Gastroesophageal sphincter (tissue), 4 donors: ENCODE measurements at places on chromosomes 6 and 20.

DNA sequence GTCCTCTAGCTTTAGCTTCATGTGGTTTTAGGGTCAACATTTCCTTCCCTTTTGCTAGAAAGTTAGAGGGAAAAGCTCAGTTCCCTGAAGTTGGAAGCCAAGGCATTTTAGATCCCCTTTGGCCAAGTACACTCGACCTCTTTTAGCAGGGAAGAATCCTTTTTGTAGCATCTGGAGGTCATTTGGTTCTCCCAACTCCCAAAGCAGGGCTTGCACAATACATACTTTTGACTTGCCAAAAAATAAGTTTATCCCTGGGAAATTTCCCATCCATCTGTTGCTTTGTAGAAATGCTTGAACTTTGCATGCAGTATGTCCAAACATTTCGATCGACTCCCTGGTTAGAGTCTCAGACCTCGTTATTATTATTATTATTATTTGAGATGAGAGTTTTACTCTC is 4.6 kb upstream of the EDEM2 start:
- no peak overlapping the region for H3K4me3 ChIP-seq
- H3K27me3 ChIP-seq: no peaks in the 10 kb centered on the region
- peaks cover 17% of the 10 kb centered on the region for H3K4me1 ChIP-seq
- no peaks in the 10 kb centered on the region for H3K36me3 ChIP-seq

- ATAC-seq: no peak
- peaks cover 8% of the 10 kb centered on the region for H3K4me1 ChIP-seq
- no peaks in the 10 kb centered on the region for H3K27me3 ChIP-seq
- no peak overlapping the region for H3K27ac ChIP-seq
- H3K36me3 ChIP-seq: no peaks in the 10 kb centered on the region
Observed at GRCh38 chr6:38346291-38347079, 293.2 kb downstream of the BTBD9 start.

GRCh38 chr20:51206032-51206662 is 183.2 kb upstream of the KCNG1 start:
- H3K27me3 ChIP-seq: peaks cover 8% of the 10 kb centered on the region
- no peak overlapping the region for H3K27ac ChIP-seq
- no peak overlapping the region for H3K4me3 ChIP-seq
- no peaks in the 10 kb centered on the region for H3K4me1 ChIP-seq

- no peak for ATAC-seq
- H3K36me3 ChIP-seq: no peaks in the 10 kb centered on the region
- no peak overlapping the region for H3K27ac ChIP-seq
- H3K27me3 ChIP-seq: no peaks in the 10 kb centered on the region
- no peak overlapping the region for H3K4me3 ChIP-seq
- H3K4me1 ChIP-seq: no peaks in the 10 kb centered on the region
Observed at GRCh38 chr6:87881342-87881895, 166.2 kb upstream of the SPACA1 start.

- no peaks in the 10 kb centered on the region for H3K4me1 ChIP-seq
- no peaks in the 10 kb centered on the region for H3K36me3 ChIP-seq
- H3K27me3 ChIP-seq: no peaks in the 10 kb centered on the region
- ATAC-seq: no peak
- H3K4me3 ChIP-seq: no peak overlapping the region
- H3K27ac ChIP-seq: no peak overlapping the region
Observed at GRCh38 chr6:142613981-142614380, 312.2 kb downstream of the ADGRG6 start.

- no peak overlapping the region for H3K27ac ChIP-seq
- H3K4me1 ChIP-seq: peaks cover 7% of the 10 kb centered on the region
- H3K4me3 ChIP-seq: no peak overlapping the region
- H3K27me3 ChIP-seq: peaks cover 5% of the 10 kb centered on the region
Observed at GRCh38 chr6:45718871-45719270, 296.8 kb downstream of the CLIC5 start.

GRCh38 chr6:154909821-154910220 is 85.3 kb upstream of the TIAM2 start:
- H3K36me3 ChIP-seq: no peaks in the 10 kb centered on the region
- H3K4me3 ChIP-seq: no peak overlapping the region
- H3K27ac ChIP-seq: no peak overlapping the region
- H3K4me1 ChIP-seq: no peaks in the 10 kb centered on the region
- H3K27me3 ChIP-seq: no peaks in the 10 kb centered on the region

DNA sequence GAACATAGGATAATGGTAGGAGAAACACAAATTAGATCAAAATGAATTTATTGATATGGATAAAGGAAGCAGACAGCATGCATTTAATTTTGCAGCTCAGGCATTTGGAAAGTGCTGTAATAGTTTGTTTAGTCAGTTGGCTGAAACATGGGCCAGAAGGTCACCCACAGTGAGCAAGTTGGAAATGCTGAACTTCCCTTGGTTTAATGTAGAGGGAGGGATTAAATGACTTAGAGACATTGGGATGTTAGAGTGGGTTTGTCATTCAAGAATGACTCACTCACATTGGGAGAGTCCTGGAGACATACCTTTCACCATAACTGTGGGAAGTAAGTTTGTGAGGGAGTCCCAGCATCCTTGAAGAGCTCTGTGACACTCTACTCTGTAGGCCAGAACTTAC is 231.5 kb upstream of the PLCB4 start:
- no peaks in the 10 kb centered on the region for H3K27me3 ChIP-seq
- no peaks in the 10 kb centered on the region for H3K36me3 ChIP-seq
- H3K4me3 ChIP-seq: no peak overlapping the region
- H3K27ac ChIP-seq: no peak overlapping the region
- ATAC-seq: no peak
- H3K4me1 ChIP-seq: no peaks in the 10 kb centered on the region

DNA sequence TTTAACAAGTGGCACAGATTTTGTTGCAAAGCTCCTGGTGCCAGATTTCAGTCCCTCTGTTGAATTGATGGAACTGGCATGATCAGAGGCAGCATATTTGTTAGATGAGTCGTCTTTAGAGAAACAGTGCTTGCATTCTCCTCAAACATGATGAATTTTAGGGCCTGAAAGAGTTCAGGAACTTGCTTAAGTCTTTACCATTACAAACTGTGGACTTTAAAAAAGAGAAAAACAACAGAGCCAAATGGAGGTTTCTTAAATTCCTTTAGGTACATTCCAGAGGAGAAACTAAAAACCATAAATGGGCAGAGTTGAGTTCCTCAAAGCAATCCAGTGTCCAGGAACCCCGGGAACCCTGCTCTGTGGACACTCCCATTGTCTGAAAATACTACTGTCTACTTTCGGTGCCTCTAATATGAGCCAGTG is 2.5 kb downstream of the GTF2H5 start:
- H3K4me3 ChIP-seq: no peak overlapping the region
- peaks cover 63% of the 10 kb centered on the region for H3K4me1 ChIP-seq
- H3K27me3 ChIP-seq: no peaks in the 10 kb centered on the region
- no peaks in the 10 kb centered on the region for H3K36me3 ChIP-seq
- H3K27ac ChIP-seq: peak overlapping the region; percentile 66
- ATAC-seq: no peak

- no peak overlapping the region for H3K4me3 ChIP-seq
- H3K27ac ChIP-seq: peak overlapping the region; percentile 77
Observed at GRCh38 chr6:139982652-139983295, 608.3 kb upstream of the CITED2 start.

- no peaks in the 10 kb centered on the region for H3K27me3 ChIP-seq
- H3K36me3 ChIP-seq: no peaks in the 10 kb centered on the region
- ATAC-seq: peak; percentile 39
- H3K4me3 ChIP-seq: no peak overlapping the region
Observed at GRCh38 chr20:15654208-15654649, 919.0 kb downstream of the KIF16B start.

DNA sequence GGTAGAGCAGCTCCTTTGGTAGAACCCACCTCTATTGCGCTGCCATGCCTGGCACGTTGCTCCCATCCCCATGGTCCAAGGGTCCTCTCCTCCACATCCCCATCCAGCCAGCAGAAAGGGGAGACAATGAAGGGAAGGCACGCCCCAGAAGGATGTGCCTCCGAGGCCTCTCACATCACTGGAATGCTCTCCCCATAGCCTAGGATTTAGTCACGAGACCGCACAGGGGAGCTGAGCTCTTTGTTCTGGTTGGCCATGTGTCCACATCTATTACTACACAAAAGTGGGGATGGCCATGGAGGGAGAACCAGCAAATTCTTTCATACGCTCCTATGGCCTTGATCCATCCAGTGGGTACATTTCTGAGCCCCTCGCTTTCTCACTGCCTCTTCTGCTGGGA is 60.5 kb upstream of the SALL4 start:
- H3K27ac ChIP-seq: no peak overlapping the region
- no peaks in the 10 kb centered on the region for H3K4me1 ChIP-seq
- H3K36me3 ChIP-seq: no peaks in the 10 kb centered on the region

- ATAC-seq: peak; percentile 47
- no peaks in the 10 kb centered on the region for H3K36me3 ChIP-seq
- no peaks in the 10 kb centered on the region for H3K27me3 ChIP-seq
- H3K27ac ChIP-seq: no peak overlapping the region
Observed at GRCh38 chr6:118283766-118284165, 264.3 kb upstream of the PLN start.

- no peaks in the 10 kb centered on the region for H3K4me1 ChIP-seq
- no peak overlapping the region for H3K4me3 ChIP-seq
- no peaks in the 10 kb centered on the region for H3K36me3 ChIP-seq
Observed at GRCh38 chr6:74638412-74638811, 567.4 kb downstream of the COL12A1 start.

DNA sequence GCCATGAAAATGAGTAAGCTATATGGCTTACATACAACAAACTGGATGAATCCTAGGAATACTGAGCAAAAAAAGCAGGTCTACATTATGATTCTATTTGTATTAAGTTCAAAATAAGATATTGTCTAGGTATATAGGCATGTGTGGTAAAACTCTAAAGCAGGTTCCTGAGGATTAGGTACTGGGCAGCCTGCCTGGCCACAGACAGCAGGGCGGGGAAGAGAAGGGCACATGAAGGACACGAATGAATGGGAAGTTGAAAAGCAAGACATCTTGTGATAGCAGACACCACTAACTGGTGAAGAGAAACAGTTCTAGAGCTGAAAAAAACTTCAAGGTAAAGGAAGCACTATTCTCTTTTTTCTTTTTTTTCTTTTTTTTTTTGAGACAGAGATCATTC is 72.6 kb upstream of the SLC4A11 start:
- no peak overlapping the region for H3K27ac ChIP-seq
- peaks cover 100% of the 10 kb centered on the region for H3K36me3 ChIP-seq
- no peaks in the 10 kb centered on the region for H3K27me3 ChIP-seq

- ATAC-seq: no peak
- no peak overlapping the region for H3K4me3 ChIP-seq
- H3K27ac ChIP-seq: peak overlapping the region; percentile 51
Observed at GRCh38 chr6:72977114-72977513, 248.2 kb downstream of the KHDC1L start.

- no peak overlapping the region for H3K27ac ChIP-seq
- ATAC-seq: no peak
Observed at GRCh38 chr6:118542184-118542952, 5.7 kb upstream of the PLN start.

- ATAC-seq: no peak
- H3K27me3 ChIP-seq: no peaks in the 10 kb centered on the region
- H3K36me3 ChIP-seq: no peaks in the 10 kb centered on the region
- H3K4me1 ChIP-seq: peaks cover 88% of the 10 kb centered on the region
- H3K4me3 ChIP-seq: no peak overlapping the region
Observed at GRCh38 chr6:163438940-163439335, 24.4 kb downstream of the QKI start.

DNA sequence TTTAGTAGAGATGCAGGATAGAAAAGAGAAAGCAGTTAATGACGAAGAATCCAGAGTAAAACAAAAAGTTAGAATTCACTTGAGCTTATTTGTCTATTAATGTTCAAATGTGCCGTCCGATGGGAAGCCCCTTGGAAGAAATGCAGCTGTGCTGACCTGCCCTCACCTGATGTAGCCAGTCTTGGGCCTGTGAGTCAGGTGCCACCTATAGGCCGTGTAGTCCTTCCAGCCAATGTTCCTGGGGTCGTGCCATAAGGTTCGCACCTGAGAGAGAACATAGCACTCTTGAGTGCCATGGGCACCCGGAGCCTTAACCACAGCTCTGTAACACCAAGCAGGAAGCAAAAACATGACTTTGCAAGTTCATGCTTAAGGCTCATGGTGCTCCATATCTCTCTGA is 32.4 kb downstream of the THBS2 start:
- H3K27ac ChIP-seq: no peak overlapping the region
- no peaks in the 10 kb centered on the region for H3K4me1 ChIP-seq
- H3K36me3 ChIP-seq: no peaks in the 10 kb centered on the region
- H3K4me3 ChIP-seq: no peak overlapping the region

DNA sequence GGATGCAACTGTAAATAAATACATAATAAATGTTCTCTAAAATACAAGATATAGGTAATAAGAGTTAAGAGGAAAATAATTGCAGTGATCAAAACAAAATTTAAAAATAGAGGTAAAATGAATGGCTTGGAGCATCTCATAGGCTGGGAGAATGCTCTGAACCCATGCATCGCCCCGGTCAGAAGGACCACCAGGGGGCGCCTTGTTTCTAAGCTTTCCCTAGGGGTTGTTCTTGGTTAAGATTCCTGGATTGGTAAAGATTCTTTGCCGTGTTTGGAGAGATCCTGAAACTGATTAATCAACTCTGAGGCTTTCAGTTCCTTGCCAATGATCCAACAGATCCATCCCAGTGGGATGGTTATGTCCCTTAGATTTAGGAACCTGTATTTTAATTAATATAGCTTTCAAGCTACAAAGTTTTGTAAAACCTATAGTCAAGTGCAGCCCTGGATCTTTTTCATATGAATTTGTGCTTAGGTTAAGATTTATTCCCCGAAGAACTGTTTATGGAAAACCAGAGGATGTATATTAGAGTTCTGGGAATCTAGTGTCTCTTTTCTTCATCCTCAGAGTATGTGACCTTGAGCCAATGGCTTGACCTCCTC is 45.3 kb upstream of the PRELID3B start:
- H3K4me3 ChIP-seq: no peak overlapping the region
- peaks cover 5% of the 10 kb centered on the region for H3K27me3 ChIP-seq
- ATAC-seq: peak; percentile 72
- no peaks in the 10 kb centered on the region for H3K36me3 ChIP-seq
- no peaks in the 10 kb centered on the region for H3K4me1 ChIP-seq

- H3K27ac ChIP-seq: no peak overlapping the region
- no peaks in the 10 kb centered on the region for H3K36me3 ChIP-seq
- peaks cover 30% of the 10 kb centered on the region for H3K27me3 ChIP-seq
- H3K4me3 ChIP-seq: no peak overlapping the region
- peaks cover 7% of the 10 kb centered on the region for H3K4me1 ChIP-seq
Observed at GRCh38 chr20:61514396-61514795, 262.3 kb downstream of the CDH4 start.

DNA sequence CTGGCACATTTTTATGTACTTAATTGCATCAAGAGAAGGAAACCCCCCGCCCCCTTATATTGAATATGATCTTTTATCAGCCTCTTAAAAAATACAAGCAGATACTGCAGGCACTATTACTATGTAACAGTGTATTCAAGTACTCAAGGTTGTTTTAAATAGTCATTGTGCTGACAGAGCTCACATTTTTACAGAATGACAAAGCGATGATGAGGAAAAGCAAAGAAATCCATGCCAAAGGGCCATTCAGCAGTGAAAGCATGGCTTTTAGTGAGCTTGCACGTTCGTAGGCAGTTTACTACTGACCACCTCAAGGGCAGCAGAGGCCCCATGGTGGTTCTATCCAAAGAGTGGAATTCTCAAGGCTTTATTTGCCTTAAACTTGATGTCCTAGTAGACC is 146.8 kb downstream of the RPS12 start:
- H3K36me3 ChIP-seq: no peaks in the 10 kb centered on the region
- no peak overlapping the region for H3K27ac ChIP-seq
- H3K4me1 ChIP-seq: no peaks in the 10 kb centered on the region
- H3K27me3 ChIP-seq: no peaks in the 10 kb centered on the region
- no peak overlapping the region for H3K4me3 ChIP-seq
- no peak for ATAC-seq
